ENCODE measurements at places on chromosomes 1 and 21.
A peak's percentile ranks its signal among the peaks of the same experiment; 100 is the strongest.

DNA sequence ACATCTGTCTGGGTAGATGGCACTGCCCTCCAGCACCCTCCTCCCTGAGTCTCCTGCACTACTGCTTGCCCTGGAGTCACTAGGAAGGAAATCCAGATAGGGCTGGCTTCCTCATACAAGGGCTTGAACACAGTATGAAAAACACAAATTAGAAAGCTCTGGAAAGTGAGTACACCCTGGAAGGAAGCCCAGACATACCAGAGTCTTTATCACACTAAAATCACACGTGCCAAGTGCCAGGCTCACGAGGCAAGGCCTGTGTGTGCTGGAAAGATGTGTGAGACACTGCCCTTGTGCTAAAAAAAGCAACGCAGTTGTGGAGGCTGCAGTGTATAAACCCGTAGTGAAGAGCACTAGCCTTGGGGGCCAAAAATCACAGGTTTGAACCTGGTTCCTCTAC, 28.3 kb upstream of the S100A7 start:
- DNase-seq = no peak

GRCh38 chr21:37555672-37556261, 189.2 kb downstream of the DYRK1A start:
- DNase-seq = no peak

- DNase-seq = peak; percentile 64
Measured at GRCh38 chr1:2523891-2524609, 2.3 kb downstream of the PANK4 start.

- DNase-seq = no peak
Measured at GRCh38 chr1:218837051-218837450, 336.6 kb upstream of the LYPLAL1 start.

DNA sequence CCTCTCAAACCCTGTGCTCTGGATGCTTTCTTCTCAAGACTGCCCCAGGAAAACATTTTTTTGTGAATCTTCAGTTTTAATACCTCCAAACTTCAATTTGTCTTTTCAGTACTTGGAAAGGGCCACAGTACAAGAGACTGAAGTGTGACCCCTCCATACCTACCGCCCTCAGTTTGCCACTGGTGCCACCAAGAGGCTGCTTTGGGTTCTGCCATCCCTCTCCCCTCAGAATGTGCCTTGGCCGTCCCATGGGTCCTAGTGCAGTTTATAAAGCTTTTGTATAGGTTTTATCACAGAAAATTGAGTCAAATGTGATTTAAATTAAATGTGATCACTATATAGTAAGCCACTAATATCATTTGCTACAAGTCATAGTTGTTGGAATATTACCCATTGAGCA, 60.8 kb upstream of the PGD start:
- DNase-seq = peak; percentile 25

- no peak for DNase-seq
Measured at GRCh38 chr1:245572709-245573108, 417.9 kb downstream of the KIF26B start.

DNA sequence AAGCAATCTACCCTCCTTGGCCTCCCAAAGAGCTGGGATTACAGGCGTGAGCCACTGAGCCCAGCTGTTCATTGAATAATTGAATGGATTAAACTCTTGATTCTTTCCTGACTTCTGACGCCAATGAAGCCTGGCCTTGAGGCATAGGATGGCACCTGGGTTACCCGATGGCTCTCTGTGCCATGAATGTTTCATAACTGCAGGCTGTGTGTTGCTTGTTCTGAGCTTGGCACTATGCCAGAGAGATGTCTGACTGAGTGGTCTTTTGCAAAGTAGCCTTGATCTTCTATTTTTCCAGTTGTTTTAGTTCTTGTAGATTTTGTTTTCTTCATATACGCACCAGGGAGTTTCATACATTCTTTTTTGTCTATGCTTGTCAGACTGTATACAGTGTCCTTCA, 38.5 kb upstream of the AK4 start:
- DNase-seq = no peak
